ENCODE measurements at places on chromosomes 1 and 21.

GRCh38 chr1:94734963-94735901 is 84.9 kb upstream of the SLC44A3 start:
- DNase-seq = no peak

DNA sequence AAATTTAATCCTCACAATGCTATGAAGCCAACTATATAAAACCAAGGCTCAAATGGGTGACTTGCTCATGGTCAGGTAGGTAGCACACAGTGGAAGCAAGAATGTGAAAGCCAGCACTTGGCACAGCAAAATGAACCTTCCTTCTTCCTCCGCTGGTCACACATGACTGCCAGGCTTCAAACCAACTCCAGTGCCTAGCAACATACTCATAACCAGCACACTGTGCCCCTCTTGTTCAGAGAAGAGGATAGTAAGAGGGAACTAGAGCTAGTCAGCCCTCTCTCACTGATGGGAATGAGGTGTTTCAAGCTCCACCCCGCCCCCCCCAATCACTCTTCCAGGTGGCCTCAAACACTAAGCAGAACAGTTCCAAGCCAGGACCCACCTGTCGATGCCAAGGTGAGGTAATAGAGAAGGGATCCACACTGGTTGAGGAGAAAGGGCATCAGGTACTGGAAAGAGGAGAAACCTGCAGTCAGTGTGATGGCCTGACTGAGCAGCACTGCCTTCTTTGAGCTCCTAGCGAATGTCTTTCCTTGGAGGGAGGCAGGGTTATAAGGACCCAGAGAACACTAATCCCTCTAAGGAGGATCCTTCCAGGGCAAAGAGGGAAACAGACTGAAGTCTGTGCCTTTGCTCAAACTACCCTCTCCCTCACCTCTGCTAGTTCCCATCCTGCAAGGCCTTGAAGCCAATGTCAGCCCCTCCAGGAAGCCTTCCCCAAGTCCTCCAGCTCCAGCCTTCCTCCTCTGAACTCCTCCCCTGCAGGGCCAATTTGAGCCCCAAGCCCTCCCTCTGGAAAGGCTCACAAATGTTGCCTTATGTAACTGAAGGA is 1.2 kb downstream of the TMEM234 start:
- DNase-seq = no peak

GRCh38 chr1:226627924-226628611 is 79.5 kb downstream of the STUM start:
- no peak for DNase-seq

- DNase-seq = no peak
Observed at GRCh38 chr1:67735206-67735605, 50.2 kb downstream of the GADD45A start.

GRCh38 chr1:197249324-197249723 is 18.7 kb upstream of the CRB1 start:
- DNase-seq = no peak

GRCh38 chr1:17658837-17659236 is 96.3 kb upstream of the ACTL8 start:
- no peak for DNase-seq

GRCh38 chr1:17607644-17608581 is 68.4 kb downstream of the ARHGEF10L start:
- no peak for DNase-seq

DNA sequence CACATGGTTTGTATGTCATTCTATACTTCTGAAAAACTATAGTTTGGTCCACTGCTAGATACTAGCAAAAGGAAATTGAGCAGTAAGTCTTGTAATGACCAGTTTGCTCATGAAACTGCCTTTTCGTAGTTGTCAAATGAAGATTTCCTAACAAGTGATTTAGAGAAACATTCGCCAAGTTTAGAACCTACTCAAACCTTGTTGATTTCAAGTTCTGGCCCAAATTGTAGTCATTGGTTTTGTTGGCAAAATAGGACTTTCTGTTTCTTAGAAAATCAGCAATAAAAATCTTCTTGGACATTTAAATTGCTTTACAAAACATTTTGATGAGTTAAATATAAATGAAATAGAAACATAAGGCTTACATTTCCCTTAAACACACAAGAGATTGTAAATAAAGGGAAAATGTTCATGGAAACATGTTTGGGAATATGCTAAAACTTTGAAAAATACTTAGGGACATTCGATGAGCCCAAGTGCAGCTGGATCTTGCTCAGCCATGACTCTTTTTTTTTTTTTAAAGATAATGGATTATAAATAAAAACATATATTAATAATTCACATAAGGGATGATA is 178.5 kb upstream of the LYPLAL1 start:
- DNase-seq = no peak

DNA sequence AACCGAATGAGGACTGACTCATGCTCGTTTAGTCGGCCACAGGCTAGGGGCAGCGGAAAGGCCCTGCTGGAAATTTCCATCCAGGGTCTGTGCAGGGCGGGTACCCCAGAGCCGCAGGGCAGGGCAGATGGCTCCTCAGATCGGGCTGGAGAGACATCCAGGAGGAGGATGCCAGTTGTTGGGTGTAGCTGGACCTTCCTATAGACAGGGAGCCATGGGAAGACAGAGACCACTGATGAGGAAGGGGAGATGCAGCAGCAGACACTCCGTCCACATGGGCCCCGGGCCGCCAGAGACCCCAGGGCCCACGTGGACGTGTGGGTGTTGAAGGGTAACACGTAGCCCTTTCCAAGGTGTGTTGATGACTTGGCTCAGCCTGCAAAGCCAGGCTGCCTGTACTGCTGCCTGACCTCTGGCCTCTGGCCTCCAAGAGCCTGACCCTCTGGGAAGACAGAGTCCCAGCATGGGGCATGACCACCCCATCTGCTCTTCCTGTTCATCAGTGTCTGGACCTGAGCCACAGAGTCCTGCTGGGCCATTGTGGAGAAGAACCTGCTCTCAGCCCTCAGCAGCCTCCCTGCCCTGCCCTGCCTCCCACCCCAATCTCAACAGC is 4.8 kb downstream of the GNG4 start:
- DNase-seq = no peak

- no peak for DNase-seq
Observed at GRCh38 chr1:112060261-112060660, 70.8 kb upstream of the KCND3 start.

GRCh38 chr1:226641671-226642231 is 93.2 kb downstream of the STUM start:
- no peak for DNase-seq

- no peak for DNase-seq
Observed at GRCh38 chr1:73979684-73980083, 218.3 kb downstream of the LRRIQ3 start.

GRCh38 chr1:220224611-220225124 is 47.6 kb downstream of the RAB3GAP2 start:
- DNase-seq = no peak

GRCh38 chr1:52752484-52752826 is 26.2 kb downstream of the ZYG11B start:
- DNase-seq = no peak

GRCh38 chr1:41690331-41690730 is 205.8 kb upstream of the EDN2 start:
- no peak for DNase-seq

DNA sequence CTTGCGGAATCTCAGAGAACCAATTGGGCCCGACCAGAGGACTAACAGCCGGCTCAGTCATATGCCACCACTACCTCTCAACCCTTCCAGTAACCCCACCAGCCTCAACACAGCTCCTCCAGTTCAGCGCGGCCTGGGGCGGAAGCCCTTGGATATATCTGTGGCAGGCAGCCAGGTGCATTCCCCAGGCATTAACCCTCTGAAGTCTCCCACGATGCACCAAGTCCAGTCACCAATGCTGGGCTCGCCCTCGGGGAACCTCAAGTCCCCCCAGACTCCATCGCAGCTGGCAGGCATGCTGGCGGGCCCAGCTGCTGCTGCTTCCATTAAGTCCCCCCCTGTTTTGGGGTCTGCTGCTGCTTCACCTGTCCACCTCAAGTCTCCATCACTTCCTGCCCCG is 49.8 kb downstream of the ACP6 start:
- DNase-seq = no peak

DNA sequence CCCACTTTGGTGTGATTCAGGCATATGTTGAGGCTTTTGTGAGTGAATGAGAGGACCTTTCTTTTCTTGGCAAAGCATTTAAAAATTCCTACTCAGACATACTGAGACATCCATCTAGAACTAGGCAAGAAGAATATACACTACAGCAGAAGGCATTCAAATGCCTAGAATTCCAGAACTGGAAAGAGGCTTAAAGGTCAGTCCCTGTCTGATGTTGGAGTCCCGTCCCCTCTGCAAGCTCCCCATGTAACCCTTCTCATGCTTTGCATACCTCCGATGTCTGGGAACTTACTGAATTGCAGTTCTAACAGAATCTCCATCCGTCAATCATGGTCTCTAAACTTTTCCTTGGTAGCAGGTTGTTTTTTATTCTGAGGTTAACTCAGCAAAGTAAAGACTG is 152.9 kb downstream of the ATP6V1G3 start:
- no peak for DNase-seq

GRCh38 chr1:97034651-97035050 is 313.1 kb downstream of the PTBP2 start:
- DNase-seq = no peak

- DNase-seq = no peak
Observed at GRCh38 chr21:38646213-38646837, 148.0 kb upstream of the ERG start.

- DNase-seq = no peak
Observed at GRCh38 chr1:246157516-246157915, 349.6 kb downstream of the SMYD3 start.

DNA sequence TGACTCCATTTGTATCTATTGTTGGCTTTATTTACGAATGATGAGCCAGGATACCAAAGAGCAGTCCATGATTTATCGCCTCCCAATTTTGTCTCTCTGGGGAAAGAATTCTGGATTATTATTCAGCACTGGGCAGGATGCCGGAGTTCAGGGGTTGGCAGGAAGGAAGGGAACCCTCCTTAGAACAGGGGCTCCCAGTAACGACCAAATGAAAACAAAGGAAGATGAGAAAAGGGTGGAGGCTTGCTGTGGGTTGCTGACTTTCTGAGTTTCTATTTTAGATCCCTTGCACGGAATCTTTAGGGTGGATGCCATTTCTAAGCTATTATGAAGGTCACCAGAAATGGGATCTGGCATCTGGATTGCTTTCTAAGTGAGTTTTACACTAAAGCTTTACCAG is 231.2 kb upstream of the LYPLAL1 start:
- DNase-seq = no peak

DNA sequence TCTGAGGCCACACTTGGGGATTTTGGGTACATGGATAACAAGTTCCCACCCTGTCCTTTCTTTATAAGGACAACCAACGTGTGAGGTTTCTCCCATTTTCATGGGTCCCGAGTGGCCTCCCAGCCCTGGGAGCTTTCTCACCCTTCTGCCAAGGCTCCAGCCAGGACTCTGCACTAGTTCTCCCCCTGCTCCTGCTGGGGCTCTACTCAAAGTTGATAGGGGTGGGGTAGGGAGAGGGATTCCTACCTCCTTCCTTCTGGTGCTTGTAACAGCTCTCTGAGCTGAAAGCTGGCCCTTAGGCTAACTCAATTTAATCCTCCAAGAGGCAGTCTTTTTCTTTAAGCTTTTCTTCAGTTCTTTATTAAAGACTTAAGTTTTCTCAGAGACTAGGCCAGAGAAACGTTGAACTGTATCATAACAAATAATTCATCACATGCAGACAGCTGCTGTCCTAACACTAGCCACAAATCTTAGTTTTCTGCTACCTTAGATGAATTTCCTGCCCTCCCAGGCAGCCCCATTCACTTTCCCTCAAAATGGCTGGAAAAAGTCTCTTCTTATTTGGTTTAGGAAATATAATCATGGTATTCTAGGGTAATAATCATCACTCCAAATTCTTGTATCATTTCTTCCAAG is 22.4 kb upstream of the DR1 start:
- DNase-seq = no peak

DNA sequence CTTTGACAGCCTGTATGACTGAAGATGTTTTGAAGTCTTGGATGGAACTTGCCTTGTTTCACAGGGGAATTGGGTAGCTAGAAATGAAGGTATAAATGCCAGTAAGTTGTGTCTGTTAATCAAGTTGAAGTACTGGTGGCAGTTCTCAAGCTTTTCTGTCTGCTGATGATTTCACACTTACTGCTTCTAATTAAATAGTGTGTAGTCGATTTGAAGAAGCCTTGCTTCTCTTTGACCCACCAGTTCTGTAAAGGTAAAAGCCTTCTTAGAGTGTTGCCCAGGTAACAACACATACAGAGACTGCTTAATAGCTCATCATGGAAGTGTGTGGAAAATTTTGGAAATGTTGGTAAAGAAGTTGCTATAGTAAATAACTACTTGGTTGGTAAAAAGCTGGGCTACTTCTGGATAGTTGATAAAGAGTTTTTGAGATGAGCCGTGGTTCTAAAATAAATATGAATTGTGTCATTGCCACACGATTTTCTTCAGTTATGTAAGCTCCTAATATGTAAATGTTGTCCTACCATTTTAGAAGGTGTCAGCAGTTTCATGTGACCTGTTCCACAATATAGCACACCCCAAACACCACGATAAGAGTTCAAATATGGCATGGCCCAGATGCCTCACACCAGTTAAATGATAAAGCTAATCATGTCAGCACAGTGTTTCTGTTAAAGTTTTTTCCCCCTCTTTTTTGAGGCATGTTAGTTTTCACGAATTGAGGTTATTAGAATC is 7.4 kb downstream of the RABGAP1L start:
- no peak for DNase-seq

- DNase-seq = no peak
Observed at GRCh38 chr1:221736714-221737113, 5.2 kb downstream of the DUSP10 start.

- DNase-seq = no peak
Observed at GRCh38 chr1:6985549-6986276, 200.5 kb downstream of the CAMTA1 start.

DNA sequence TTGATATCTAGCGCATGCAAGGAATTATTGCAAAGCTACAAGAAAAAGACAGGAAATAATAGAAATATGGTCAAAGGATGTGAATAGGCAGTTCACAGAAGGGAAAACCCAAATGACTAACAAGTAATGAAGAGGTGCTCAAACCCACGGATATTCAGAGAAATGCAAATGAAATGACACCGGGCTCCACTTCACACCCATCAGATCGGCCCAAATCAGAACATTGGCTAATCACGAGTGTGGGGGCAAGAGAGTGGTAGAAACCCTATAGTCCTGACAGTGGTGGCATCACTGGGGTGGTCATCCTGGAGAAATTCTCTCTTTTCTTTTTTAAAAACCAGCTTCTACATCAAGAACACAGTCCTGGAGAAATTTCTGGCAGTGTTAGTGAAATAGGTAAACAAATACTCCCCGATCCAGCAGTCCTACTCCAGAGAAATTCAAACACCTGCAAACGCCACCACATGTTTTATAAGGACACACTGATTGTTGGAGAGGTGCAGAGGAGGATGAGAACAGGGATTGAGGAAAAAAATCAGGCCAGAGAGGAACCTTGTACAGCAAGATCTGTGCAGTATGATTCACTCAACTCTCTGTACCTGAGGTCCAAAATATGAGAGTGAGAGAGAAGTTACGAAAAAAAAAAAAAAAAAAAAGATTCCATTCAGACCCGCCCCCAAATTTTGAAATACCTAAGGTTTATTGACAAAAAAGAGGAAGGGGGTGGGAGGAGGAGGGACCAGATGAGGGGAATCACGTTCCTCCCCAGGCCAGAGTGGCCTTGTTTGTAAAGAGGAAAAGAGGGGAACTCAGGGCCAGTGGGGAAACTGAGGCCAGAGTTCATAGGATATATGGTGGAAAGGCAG is 9.2 kb upstream of the TNFRSF1B start:
- no peak for DNase-seq

GRCh38 chr1:40532062-40532389 is 589 bp downstream of the ZNF684 start:
- DNase-seq = no peak

All from activated CD8-positive, alpha-beta memory T cell treated with anti-CD3 and anti-CD28 coated beads for 4 hours (primary cell).